Activated T-cell treated with anti-CD3 and anti-CD28 coated beads for 24 hours (primary cell): ENCODE measurements at places on chromosomes 1 and 21.

- DNase-seq: no peak
These were observed 3.9 kb upstream of the TP53BP2 start for GRCh38 chr1:223849352-223850254.

DNA sequence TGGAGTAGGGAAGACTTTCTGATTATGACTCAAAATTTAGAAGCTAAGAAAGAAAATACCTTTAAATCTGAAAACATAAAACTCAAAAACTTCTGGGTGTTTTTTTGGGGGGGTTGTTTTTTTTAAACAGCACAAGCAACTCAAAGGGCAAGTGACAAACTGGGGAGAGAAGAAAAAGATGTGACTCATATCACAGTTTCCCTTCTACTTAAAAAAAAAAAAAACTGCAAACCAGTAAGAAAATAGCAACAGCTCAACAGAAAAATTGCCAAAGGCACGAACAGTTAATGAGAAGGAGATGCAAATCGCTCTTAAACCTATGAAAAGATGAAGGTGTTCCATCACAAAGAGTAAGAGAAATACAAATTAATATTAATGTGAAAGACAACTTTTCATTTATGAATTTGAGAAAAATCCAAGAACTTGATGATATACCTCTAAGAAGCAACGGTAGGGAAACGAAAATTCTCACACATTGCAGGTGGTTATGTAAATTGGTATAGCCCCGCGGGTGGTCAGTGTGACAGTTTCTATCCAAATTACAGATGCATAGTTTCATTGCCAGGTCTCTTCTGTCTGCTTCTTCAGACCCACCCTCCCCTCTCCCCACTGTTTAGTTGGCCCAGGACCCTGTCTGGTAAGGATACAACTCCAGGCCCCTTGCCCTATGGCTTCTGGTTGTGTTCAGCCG, 9.0 kb downstream of the IFNAR2 start:
- no peak for DNase-seq

DNA sequence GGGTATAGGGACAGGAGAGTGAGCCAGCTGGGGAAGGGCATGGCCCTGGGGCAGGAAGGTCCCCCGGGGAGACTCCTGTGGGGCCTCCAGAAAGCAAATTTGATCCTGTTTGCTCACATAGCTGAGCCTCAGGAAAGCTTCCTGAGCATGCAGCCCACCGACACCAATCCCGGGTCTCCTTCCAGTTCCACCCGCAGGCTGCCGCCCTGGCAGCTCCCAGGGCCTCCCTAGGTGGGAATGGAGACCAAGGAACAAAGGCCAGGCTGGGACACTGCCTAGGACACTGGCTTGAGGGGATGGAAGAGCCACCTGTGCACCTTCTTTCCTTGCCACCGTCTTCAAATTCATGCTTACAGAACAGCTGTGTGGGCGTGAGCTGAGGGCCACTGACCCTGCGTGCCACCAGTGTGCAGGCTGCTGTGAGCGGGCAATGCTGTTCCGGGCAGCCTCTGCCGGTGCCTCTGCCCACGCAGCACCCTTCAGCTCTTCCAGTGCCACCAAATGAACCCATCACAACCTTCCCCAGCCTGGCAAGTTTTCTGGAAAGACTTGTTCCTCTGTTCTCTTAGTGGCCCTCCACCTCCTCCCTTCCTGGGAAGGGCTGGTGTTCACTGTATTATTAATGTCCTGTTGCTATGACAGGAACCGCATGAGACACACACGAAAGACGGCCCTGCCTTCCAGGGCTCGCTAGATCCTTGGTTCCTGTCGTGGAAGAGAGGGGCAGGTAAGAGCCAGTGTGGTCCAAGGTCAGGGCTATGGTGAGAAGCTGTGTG, 53.6 kb downstream of the ACBD3 start:
- no peak for DNase-seq

- no peak for DNase-seq
These were observed 2.1 kb downstream of the ETV3 start for GRCh38 chr1:157136133-157136532.
